Stimulated activated CD8-positive, alpha-beta memory T cell treated with anti-CD3 and anti-CD28 coated beads, Interleukin-2, amount 100 ng/mL, for 48 hours (primary cell): ENCODE measurements at places on chromosomes 2 and 18.
A peak's percentile ranks its signal among the peaks of the same experiment; 100 is the strongest.

DNA sequence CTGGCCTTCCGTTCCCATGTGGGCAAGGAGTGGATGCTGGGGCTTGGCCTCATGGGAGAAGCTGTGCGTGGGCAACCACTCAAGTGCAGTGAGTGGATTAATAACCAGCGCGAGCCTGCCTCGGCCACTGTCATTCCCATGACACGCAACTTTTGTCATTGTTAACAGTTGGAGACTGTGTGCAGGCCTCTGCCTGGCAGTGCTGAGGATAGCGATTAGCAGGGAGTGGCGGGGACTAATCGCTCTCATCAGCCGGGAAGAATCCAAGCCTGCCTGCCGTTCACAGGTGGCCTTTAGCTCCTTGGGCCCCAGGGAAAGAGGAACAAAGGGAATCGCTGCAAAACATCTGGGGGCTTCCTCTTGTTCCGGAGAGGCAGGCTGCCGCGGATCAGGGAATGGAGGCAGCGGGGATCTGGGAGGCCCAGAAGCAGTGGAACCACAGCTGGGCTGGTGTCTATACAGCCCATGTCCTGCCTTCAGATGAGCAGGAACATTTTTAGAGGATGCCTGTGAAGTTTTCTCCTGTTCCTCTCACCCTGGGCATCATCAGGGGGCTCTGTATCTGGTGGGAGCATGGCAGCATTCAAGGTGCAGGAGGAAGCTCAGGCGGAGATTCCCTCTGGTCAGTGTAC lies 53.8 kb downstream of the CTIF start:
- DNase-seq, result no peak

- DNase-seq, result no peak
These were observed 473.3 kb downstream of the SPAG16 start for GRCh38 chr2:213757525-213757924.

DNA sequence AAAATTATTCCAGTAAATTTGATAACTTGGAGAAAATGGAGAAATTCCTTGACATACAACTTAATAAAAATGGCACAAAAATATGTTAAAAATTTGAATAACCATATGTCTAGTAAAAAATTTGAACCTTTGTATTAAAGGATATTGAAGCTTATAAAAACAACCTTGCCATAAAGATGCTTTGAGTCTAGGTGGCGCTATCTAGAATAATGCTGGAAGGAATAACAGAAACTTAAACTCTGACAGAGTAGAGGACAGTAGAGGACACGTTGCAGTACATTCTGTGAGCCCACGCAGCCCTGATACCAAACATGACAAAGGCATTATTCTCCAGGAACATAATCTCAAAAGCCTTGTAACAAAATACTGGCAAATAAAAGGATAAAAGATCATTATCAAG lies 44.7 kb upstream of the ALKAL2 start:
- no peak for DNase-seq

GRCh38 chr2:53952519-53952918 lies 18.3 kb downstream of the PSME4 start:
- DNase-seq, result no peak

GRCh38 chr2:9720352-9721093 lies 89.7 kb upstream of the YWHAQ start:
- no peak for DNase-seq

DNA sequence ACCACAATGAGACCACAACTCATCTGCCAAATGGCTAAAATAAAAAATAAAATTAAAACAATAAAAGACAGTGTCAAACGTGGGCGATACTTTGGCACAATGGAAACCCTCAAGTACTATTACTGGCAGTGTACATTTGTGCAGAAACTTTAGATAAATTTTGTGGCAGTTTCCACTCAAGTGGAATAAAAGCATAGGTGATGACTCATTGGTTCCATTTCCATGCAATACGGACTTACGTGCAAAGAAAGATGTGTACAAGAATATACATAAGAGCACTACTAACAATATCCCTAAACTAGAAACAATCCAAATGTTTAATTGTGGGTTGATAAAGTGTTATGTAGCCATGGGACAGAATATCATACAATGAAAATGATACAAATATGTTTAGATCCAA lies 259.0 kb upstream of the HNMT start:
- DNase-seq, result no peak

DNA sequence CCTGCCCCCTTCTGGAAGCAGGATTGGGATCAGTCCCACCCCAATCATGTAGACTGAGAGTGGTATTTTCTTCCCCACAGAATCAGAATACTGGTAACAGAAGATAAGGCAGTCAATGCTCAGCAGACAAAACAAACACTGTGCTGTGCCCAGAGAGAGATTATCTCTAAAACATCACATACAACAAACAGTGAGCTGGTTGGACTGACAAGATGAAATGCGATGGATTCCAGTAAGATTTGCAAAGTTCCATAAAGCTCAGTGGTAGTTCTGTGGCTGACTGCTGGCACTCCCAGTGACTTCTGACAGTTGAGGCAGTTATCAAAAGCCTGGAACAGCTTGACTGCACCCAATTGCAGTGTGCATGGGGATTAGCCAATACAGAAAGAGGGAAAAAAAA lies 311.5 kb upstream of the MGAT5 start:
- no peak for DNase-seq

- DNase-seq, result no peak
These were observed 72.7 kb upstream of the MGAT5 start for GRCh38 chr2:134181219-134181618.

DNA sequence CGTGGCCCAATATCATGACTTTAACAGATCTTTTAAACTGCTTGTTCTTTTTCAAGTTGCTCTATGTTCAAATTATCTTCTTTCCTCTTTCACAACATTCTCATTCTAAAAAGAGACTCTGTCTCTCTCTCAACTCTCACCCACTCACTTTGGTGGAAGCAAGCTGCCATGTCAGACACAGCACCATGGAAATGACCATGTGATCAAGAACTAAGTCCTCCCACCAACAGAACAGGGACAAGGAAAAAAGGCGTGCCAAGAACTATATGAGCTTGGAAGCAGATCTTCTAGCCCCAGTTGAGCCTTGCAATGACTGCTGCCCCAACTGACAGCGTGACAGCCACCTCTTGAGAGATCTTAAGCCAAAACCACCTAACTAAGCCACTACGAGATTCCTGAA lies 23.9 kb downstream of the BAZ2B start:
- no peak for DNase-seq

- DNase-seq, result no peak
These were observed 1354.9 kb upstream of the TMEFF2 start for GRCh38 chr2:193549661-193550060.

DNA sequence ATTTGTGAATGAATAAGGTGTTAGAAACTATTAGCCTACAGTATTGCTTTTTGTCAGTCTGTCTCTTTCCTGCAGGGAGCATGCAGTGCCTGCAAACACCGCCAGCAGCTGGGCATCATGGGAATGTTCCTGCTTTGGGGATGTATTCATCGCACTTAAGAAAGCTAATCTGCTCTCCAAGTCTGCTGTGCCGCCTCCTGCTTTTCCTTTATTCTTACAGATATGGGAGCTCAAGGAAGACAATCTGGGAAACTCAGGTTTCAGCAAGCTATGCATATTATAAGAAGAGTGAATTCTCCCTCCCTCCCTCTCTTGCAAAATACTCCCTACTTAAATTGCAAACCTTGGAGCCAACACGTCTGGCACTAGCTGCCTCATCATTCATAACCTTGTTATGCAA lies 479.2 kb upstream of the ACVR2A start:
- DNase-seq, result no peak

GRCh38 chr2:208607694-208608093 lies 201.1 kb downstream of the PTH2R start:
- DNase-seq, result no peak

DNA sequence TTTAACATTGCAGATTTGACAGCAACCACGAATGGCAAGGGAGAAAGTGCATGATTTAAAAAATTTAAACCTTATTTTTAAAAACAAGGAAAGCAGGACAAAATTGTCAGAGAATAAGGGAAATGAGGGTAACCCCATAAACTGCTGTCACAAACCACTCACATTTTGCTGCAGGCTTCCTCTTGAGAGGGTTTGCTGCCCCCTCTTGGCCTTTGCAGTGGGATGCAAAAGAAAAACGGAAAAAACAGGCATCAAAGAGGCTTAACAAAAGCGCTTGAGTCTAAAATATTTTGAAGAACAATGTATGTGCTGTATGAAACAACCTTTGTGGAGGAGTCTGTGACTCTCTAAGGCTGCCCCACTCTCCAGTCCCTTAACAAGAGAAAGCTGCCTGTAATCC lies 91.6 kb downstream of the TMX3 start:
- no peak for DNase-seq

DNA sequence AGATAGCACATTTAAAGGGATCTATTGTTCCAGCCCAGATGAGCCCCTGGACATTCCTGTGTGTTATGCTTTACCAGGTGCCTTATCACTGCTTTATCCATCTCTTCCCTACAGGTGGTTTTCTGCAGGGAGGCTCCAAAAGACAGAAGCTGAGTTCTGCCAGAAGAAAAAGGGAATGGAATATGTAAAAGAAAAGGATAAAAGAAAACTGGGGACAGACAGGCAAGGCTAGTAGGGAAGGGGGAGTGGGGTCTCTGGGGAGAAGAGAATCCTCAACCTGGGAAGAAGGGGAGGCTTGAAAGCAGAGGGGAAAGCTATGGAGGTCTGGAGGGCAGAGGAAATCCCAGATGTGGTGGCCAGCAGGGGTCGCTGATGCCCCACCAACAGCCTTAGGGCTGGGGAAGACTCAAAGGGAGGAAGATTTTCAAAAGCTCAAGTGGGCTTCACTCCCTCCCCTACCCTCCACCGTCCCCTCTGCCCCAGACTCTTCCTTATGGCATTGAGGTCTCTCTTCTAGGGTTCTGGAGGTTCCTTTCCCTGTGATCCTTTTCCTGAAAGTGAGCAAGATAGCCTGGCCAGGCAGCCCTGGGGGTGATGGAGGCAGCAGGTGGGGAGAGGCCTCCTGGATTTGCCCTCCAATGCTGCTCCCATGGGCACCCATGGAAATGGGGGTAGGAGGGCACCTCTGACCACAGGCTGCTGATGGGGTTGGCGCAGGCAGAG lies 178.1 kb upstream of the PKDCC start:
- peak; percentile 69 for DNase-seq

DNA sequence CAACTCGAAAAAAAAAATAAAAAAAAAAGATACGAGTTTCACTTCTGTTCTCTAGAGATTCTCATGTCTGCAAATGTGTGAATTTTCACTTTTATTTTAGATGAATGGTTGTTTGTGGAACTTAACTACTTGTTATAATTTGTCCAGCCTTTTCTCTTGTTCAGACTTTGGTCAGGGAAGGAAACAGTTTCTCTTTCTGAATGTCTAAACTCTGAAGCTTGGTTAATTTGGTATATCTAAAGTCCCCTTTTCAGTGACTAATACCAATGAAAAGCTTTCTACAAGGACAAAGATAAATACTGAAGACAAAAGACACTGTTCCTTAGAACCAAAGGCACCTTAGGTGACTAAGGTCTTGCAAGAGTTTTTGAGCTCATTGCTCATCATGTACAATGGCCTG lies 144.4 kb upstream of the PIEZO2 start:
- no peak for DNase-seq

DNA sequence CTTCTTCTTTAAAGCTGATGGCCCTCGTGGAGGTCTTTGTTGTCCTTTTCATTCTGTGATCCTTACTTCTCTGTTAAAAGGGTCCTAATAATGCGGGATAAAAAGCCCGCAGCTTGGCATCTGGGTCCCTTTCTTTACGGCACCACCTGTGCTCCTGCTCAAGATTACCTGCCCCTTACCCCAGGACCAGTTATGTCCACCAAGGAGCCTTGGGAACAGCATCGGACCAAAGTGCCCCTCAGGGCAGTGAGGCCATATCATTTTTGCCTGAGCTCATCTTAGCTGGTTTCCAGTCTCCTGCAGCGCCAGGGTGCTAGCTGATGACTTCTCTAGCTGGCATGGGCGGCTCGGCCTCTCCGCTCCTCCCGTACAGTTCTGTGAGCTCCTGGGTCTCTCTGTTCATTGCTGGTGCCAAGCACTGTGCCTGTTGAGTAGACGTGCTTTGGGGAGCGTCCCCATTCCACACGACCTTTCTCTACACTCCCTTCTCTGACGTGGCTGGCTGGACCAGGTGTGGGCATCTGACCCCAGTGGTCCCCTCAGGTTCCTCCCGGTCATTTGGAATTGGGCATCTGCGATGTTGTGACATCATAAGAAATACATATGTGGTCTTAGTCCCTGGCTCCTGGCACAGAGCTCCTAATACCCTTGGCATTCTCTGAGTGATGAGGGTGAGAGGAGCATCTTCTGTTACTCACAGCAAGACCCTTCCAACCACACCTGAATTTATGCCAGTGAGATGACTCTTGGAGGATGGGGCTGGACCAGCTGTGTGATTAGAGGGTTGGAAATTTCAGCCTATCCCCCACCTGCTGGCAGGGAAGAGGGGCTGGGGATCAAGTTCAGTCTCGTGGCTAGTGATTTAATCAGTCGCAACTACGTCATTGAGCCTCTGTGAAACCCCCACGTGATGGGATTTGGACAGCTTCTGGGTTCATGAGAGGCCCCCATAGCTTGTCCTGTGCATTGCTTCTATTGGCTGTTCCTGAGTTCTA lies 134.2 kb upstream of the HS6ST1 start:
- DNase-seq, result no peak

DNA sequence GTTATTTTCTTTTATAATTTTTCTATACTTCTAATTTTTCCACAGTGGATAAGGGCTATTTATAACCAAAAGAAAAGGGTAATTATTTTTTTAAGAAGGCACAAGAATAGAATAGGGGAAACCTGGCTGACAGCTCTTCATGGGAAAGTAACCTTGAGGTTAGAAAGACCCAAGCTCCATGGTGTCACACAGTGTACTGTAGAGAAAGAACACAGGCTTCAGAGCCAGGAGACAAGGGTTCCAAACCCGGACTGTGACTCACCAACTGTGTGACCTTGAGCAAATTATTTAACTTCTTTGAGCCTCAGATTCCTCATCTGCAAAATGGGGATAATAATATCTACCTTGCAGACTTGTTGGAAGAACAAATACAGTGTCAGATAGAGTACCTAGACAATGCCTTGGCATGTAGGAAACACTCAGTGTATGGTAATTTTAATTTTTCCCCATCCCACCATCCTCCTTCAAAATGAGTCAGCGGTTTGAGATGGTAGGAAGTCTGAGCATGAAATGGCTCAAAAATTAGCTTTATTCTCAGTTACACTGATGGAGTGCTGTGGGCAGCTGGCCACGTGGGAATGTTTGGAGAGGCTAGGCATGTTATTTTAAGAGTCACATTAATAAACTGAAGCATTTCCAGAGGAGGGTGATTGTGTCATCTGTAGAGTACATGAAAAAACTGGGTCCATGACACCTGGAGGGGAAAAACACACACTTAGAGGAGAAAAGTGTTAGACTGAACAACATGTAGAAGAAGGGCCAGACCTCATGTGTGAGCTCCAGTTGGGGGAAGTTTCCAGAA lies 36.7 kb downstream of the TMEM37 start:
- no peak for DNase-seq

- no peak for DNase-seq
These were observed 131.2 kb upstream of the SEC11C start for GRCh38 chr18:59008302-59008974.

DNA sequence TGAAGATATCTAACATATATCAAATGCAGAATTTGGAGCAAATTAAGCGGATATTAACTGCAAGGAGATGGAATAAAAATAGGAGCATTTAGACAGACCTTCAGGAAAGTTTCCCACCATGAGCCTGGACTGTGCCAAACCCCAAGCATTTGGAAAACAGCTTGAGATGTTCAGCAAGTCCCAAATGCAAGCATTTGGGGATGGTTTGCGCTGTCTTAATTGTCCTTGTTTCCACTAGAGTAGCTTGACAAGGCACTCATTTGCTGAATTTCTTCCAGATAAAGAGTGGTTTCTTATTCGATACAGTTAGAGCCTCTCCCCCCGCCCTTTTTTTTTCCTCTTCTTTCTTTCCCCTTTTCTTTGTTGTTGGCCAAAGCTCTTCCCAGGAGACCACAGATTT lies 77.1 kb upstream of the CDC42EP3 start:
- DNase-seq, result no peak
